ENCODE measurements at places on chromosomes 5 and 9. TPM values are rescaled to one million over a fixed set of nuclear protein-coding genes. Genes with fewer than 3 reads are reported as not detected.

IL9 gene
- not detected for total RNA-seq

SLCO4C1 gene
- total RNA-seq = 2.3 TPM

AQP3 gene
- 0.25 TPM for total RNA-seq

ACTBL2 gene
- total RNA-seq = not detected

IL7R gene
- total RNA-seq = 0.69 TPM

CCNI2 gene
- total RNA-seq = 2.5 TPM

GPBP1 gene
- 116 TPM for total RNA-seq

HMMR gene
- 0.72 TPM for total RNA-seq

Measured in dorsolateral prefrontal cortex (tissue), 122 donors.